Activated CD8-positive, alpha-beta T cell treated with anti-CD3 and anti-CD28 coated beads for 36 hours (primary cell): ENCODE measurements at places on chromosomes 1 and 21.
A peak's percentile ranks its signal among the peaks of the same experiment; 100 is the strongest.

DNA sequence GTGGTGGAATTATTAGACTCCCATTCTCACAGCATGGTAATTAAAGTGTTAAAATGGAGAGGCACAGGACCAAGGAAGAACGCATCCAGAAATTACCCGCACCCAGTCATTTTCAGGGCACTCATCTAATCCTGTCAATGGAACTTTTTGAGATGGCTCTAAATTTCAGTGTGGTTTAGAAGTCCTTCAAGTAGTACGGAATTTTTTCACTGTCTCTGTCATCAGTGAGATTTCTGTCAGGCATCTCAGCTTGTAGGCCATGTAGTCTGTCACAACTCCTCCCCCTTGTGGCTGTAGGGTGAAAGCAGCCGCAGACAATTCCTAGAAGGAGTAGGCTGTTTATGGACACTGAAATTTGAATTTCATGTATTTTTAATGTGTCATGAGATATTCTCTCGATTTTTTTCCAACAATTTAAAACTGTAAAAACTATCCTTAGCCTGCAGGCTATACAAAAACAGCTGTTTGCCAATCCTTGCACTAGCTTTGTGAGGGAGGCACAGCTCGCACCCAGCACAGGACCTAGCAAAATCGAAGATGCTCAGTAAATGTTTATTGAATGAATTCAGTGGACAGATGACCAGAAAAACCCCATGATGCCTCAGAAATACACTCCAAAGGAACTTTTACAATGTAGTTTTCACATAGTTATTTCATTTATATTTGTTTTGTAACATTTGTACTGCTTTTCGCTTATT lies 6.6 kb upstream of the NUP133 start:
- H3K4me3 ChIP-seq: no peak overlapping the region
- H3K36me3 ChIP-seq: peaks cover 2% of the 10 kb centered on the region
- H3K27me3 ChIP-seq: no peaks in the 10 kb centered on the region
- peak; percentile 66 for DNase-seq
- no peak overlapping the region for H3K27ac ChIP-seq
- H3K4me1 ChIP-seq: peaks cover 8% of the 10 kb centered on the region

GRCh38 chr1:81654657-81655056 lies 146.1 kb upstream of the ADGRL2 start:
- no peak overlapping the region for H3K27ac ChIP-seq
- no peaks in the 10 kb centered on the region for H3K27me3 ChIP-seq
- H3K36me3 ChIP-seq: no peaks in the 10 kb centered on the region
- no peak overlapping the region for H3K4me3 ChIP-seq
- DNase-seq: no peak

GRCh38 chr1:160206421-160207117 lies 1.4 kb downstream of the PEA15 start:
- H3K36me3 ChIP-seq: peaks cover 18% of the 10 kb centered on the region
- H3K27me3 ChIP-seq: no peaks in the 10 kb centered on the region
- no peak for DNase-seq
- H3K4me1 ChIP-seq: peaks cover 48% of the 10 kb centered on the region
- H3K4me3 ChIP-seq: peak overlapping the region; percentile 82

GRCh38 chr1:74357150-74357549 lies 122.0 kb downstream of the TNNI3K start:
- no peaks in the 10 kb centered on the region for H3K27me3 ChIP-seq
- DNase-seq: no peak
- H3K4me1 ChIP-seq: no peaks in the 10 kb centered on the region
- no peak overlapping the region for H3K27ac ChIP-seq

- peaks cover 1% of the 10 kb centered on the region for H3K4me1 ChIP-seq
- no peak for DNase-seq
- H3K36me3 ChIP-seq: no peaks in the 10 kb centered on the region
- H3K27ac ChIP-seq: no peak overlapping the region
- peaks cover 16% of the 10 kb centered on the region for H3K27me3 ChIP-seq
Measured at GRCh38 chr1:158107916-158108315, 72.8 kb upstream of the CD1D start.

- H3K4me3 ChIP-seq: no peak overlapping the region
- no peaks in the 10 kb centered on the region for H3K27me3 ChIP-seq
- H3K4me1 ChIP-seq: no peaks in the 10 kb centered on the region
- H3K36me3 ChIP-seq: no peaks in the 10 kb centered on the region
- H3K27ac ChIP-seq: no peak overlapping the region
- no peak for DNase-seq
Measured at GRCh38 chr1:176998183-176998795, 166.2 kb downstream of the ASTN1 start.

GRCh38 chr1:163796394-163796821 lies 474.7 kb downstream of the NUF2 start:
- no peak overlapping the region for H3K27ac ChIP-seq
- H3K36me3 ChIP-seq: no peaks in the 10 kb centered on the region
- no peak for DNase-seq
- H3K4me1 ChIP-seq: no peaks in the 10 kb centered on the region

GRCh38 chr1:19852036-19852435 lies 30.2 kb upstream of the OTUD3 start:
- no peaks in the 10 kb centered on the region for H3K4me1 ChIP-seq
- DNase-seq: no peak
- no peaks in the 10 kb centered on the region for H3K36me3 ChIP-seq
- H3K27ac ChIP-seq: no peak overlapping the region

- no peaks in the 10 kb centered on the region for H3K4me1 ChIP-seq
- H3K27me3 ChIP-seq: peaks cover 5% of the 10 kb centered on the region
- no peak overlapping the region for H3K4me3 ChIP-seq
- DNase-seq: peak; percentile 26
- no peaks in the 10 kb centered on the region for H3K36me3 ChIP-seq
Measured at GRCh38 chr1:58739856-58740466, 40.1 kb upstream of the MYSM1 start.

DNA sequence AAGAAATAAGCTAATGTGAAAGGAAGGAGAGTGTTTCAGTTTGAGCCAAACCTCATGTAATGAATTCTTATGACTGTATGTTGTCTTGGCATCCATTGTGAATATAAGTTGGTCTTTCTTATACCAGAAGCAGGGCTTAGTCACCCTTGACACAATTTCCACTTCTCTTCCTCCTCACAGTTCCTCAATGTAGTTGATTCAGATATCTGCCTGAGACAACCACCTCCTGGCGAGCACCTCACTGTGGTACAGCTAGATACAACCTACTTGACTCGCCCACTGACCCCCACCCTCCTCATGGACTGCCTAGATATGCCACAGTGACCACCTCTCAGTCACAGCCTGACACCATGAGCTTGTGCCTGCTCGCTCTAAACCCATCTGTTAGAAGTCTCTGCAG lies 45.6 kb downstream of the KYAT3 start:
- peaks cover 44% of the 10 kb centered on the region for H3K36me3 ChIP-seq
- H3K4me3 ChIP-seq: no peak overlapping the region
- H3K27me3 ChIP-seq: no peaks in the 10 kb centered on the region
- peak overlapping the region; percentile 13 for H3K27ac ChIP-seq

DNA sequence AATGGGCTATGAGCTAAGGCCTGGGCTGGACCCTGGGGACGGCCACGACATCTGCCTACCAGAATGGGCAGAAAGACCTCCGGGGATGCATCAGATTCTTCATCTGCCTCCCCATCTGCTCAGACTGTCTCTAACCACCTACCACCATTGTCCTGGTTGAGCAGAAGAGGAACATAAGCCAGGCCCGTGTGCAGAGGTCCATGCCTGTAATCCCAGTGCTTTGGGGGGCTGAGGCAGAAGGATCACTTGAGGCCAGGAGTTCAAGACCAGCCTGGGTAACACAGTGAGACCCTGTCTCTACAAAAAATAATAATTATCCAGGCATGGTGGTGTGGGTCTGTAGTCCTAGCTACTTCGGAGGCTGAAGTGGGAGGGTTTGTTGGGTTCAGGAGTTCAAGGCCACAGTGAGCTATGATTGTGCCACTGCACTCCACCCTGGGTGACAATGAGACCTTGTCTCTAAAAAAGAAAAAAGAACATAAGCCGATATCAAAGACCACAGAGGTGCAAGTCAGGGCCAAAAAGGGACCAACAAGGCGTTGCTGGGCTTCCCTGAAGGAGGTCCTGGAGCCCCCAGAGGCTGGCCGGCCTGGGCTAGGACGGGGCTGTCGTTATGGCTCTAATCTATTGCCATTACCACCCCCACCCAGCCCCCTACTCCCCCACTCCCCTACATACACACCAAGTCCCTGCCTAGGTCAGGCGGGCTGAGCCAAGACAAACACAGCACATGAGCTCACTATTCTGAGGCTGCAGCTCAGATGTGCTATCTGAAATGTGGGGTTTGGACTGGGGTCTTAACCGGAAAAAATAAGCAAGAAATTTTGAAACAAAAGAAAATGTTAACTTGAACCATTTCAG lies 239.2 kb upstream of the RAB4A start:
- H3K36me3 ChIP-seq: no peaks in the 10 kb centered on the region
- DNase-seq: no peak
- H3K27me3 ChIP-seq: no peaks in the 10 kb centered on the region
- no peak overlapping the region for H3K27ac ChIP-seq

DNA sequence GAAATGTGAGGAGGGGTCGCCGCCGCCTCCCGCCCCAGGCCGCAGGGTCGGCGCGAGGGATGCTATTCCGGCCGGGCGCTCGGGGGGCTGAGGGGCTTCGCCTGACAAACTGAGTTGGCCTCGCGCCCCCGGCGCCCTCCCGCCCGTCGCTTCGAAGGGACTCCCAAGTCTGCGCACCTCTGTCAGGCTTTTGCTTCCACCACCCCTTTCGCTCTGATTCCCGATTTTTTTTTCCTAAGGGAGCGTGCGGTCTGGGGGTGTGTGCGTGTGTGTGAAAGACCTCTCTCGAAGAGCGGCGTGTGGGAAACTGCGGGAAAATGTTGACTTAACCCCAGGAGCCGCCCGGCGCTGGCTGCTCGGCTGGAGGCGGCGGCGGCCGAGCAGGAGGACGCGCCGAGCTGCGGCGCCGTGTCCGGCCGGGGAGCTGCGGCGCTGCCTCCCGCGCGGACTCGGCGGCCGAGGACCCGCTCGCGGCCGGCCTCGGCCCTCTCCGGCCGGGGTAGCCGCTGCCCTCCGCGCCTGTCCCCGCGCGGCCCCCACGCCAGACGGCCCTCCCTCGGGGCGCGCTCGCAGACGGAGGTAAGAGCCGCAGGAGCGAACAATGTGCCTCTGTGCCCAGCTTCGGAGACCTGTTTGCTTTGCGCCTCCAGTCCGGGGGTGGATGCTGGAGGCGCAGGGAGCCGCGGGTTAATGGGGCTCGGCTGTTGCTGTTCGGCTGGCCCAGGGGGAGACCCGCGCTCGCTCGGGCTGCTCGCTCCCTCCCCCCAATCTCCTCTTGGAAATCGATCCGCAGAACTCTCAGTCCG lies 1.1 kb downstream of the ADGRL2 start:
- H3K4me1 ChIP-seq: peaks cover 3% of the 10 kb centered on the region
- no peaks in the 10 kb centered on the region for H3K36me3 ChIP-seq
- peaks cover 41% of the 10 kb centered on the region for H3K27me3 ChIP-seq
- no peak overlapping the region for H3K27ac ChIP-seq
- no peak for DNase-seq
- no peak overlapping the region for H3K4me3 ChIP-seq

DNA sequence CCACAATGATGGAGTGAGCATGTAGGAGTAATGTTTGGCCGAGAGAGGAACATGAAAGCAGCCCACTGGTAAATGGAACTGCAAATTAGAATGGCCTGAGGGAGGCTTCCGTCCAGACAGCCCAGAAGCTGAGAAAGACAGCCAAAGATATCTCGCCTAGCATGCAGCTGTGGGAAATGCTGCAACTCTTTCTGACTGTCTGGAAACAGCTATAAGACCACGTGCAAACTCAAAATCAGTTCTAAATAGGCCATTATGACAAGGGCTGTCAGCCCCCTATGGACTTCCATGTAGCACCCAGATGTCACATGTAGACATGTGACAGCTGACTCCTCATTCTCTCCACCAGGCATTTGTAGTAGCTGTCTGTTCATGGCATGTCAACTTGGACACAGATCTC lies 62.9 kb upstream of the ATP1A1 start:
- no peak overlapping the region for H3K4me3 ChIP-seq
- peaks cover 8% of the 10 kb centered on the region for H3K4me1 ChIP-seq
- no peak for DNase-seq
- no peaks in the 10 kb centered on the region for H3K27me3 ChIP-seq
- no peak overlapping the region for H3K27ac ChIP-seq

DNA sequence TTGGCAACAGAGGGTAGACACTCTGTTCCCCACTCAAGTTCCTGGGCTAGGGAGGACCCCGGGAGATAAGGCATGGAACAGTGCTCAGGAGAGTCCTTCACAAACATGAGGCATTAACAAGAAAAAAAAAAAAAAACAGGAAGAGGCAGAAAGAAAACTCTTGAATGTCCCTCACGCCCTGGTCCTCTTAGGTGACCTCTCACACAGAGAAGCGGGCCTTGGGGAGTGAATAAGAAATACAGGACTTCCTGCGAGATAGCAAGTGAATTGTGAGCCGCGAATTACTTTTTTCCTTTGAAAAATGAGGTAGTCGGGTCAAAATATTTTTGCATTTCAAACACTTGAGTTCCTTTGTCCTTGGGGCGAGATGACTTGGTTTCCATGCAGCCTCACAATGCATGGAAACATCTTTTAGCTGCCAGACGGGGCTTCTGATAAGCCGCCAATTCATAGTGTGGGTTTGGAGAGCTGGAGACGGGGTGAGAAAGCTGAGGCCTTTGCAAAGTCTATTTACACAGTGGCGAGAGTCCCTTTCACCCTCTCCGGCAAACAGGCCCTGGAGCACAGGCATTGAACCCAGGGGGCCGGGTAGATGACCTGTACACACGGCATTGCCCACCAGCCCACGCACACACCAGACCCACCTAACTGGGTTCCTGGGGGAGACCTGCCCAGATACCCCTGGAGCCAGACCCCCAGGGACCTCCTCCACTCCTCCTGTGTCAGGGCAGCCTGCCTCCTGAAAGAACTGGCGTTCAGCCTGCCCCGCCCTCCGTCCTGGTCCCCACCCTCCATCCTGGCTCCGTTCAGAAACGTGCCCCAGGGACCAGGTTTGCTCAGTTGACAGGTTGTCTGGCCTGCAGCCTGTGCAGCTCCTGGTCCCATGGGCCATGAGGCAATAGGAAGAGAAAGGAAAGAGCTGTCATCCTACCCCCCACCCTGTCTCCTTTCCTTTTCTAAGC lies 192.3 kb downstream of the PRDM16 start:
- no peak overlapping the region for H3K27ac ChIP-seq
- no peaks in the 10 kb centered on the region for H3K4me1 ChIP-seq
- H3K36me3 ChIP-seq: no peaks in the 10 kb centered on the region
- H3K27me3 ChIP-seq: no peaks in the 10 kb centered on the region

DNA sequence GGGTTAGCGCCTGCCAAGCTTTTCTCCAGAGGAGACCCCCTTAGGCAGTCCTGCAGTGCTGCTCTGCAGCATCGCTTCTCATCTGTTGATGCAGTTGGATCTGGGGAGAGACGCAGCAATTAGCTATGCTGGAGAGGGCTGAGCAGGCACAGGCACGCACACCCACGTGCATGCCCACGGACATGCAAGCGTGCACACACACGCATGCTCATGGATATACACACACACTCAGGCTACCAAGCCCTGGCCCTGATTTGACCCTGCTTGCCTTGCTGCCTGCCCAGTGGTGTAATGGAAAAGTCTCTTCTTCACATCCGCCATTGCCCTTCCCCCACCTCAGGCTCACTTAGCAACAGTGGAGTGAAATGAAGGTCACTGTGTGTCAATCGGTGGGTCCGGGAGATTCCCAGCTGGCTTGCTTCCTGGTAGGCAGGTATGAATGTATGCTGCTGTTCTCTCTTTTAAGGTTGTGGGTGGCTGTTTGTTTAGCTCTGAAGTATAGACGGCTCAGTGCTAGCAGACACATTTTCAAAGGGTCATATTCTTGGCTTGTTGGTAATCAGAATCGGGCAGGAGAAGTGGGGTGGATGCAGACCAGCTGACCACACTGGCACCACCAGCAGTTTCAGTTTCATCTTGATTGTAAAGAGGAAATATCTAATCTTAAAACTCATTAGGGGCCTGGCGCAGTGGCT lies 9.5 kb downstream of the ATP1B1 start:
- DNase-seq: no peak
- H3K36me3 ChIP-seq: peaks cover 8% of the 10 kb centered on the region
- H3K4me1 ChIP-seq: peaks cover 4% of the 10 kb centered on the region
- H3K27ac ChIP-seq: no peak overlapping the region
- H3K27me3 ChIP-seq: no peaks in the 10 kb centered on the region
